NCI-H1048 (cell line): ENCODE measurements at places on chromosomes 3 and 15.

- DNase-seq = no peak
Measured at GRCh38 chr3:147934451-147935180, 525.5 kb downstream of the ZIC1 start.

GRCh38 chr15:100343251-100343650 lies 1.5 kb upstream of the ADAMTS17 start:
- DNase-seq = no peak

- DNase-seq = no peak
Measured at GRCh38 chr3:124315215-124316033, 323.5 kb upstream of the ROPN1 start.

- no peak for DNase-seq
Measured at GRCh38 chr3:72537448-72537847, 310.8 kb downstream of the SHQ1 start.

DNA sequence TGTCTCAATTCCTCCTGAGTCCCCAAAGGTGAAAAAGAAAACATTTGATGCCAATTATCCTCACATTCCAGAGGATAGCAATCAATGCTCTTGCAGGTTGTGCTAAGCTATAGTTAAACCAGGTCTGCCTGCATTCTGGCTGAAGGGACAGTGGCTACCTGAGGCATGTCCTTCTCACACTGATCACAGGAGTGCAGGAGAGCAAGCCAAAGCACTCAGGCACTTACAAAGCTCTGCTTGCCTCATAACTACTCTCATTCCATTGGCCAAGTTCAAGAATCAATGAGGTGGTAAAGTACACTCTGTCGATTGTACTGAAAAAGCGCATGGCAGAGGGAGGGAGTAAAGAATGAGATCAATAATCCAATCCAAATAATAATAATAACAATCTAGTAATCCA lies 342.0 kb upstream of the PPP2R3A start:
- DNase-seq = no peak

- DNase-seq = no peak
Measured at GRCh38 chr3:43215663-43216275, 70.6 kb upstream of the SNRK start.

DNA sequence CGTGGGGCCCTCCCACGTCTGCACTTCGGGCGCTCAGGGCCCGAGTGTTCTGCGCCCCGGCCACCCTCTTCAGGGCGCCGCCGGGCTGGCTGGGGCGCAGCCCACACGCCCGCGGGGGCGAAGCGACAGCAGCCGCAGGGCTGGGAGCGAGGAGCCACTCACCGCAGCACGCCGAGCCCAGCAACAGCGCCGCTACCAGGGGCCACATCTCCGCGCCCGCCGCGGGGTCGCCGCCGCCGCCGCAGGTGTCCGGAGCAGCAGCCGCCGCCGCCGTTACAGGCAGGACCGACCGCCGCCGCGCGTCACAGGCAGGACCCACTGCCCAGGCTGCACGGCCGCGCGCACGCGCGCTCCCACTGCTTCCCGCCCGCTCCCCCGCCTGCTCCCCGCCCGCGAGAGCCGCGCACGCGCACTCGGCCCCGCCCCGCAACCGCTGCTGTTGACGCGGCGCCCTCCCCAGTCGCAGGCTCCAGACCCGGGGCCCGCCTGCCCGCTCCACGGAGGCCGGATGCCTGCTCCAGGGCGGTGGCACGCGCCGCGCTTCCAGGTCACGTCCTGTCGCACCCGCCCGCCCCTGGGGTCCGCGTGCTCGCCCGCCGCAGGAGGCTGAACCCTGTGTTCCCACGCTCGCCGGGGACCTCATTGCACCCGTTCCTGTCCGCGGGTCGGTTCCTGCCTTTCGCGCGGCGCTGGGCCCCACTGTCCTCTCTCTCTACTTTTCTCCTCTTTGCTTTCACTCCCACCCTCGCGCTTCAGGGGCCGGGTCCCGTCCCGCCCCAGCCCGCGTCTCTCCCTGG lies at the start of gene CD47:
TSS of gene CD47 (minus strand) at position 331 of the 797 bp plus-strand sequence. CDS start at position 208, 123 bp downstream.
- peak; percentile 82 for DNase-seq

DNA sequence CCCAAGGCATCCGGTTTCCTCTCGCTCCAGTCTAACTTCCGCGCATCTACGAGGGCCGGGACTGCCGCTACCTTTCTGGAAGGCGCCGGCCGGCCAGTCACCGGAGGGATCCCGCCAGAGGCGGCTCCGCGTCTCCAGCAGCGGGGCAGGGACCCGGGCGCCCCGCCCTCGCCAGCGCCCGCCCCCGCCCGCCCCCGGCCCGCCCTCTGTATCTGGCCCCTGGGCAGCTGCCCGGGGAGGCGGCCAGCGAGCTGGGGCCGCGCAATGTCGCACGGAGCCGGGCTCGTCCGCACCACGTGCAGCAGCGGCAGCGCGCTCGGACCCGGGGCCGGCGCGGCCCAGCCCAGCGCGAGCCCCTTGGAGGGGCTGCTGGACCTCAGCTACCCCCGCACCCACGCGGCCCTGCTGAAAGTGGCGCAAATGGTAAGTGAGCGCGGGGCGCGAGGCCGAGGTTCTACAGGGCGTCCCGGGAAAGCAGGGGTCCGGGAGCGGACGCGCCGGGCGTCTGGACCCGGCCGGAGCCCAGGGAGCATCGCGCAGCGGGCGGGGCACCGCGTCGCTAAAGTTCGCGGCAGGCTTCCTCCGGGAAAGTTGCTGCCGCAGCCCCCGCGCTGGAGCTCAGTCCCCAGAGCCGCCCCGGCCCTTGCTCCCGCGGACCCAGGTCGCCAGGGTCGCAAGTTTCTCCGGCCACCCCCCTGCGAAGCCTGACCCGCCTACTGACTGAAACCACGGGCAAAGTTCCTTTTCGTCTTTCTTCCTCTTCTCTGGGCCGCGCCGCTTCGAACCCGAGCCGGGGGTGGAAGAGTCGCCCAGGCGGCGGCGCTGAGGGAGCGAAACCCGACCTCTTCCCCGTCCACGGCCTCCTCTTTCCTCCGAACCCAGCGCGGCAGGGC lies at the start of gene CMTM7:
TSS of gene CMTM7 (plus strand) at position 211 of the 893 bp plus-strand sequence. CDS start at position 265, 54 bp downstream.
- DNase-seq = no peak
